Jurkat, Clone E6-1 (cell line): ENCODE measurements at places on chromosomes 2 and 18.

GRCh38 chr2:11962707-11963328 is 216.4 kb downstream of the LPIN1 start:
- DNase-seq, result no peak

- peak; percentile 99 for DNase-seq
Measured at GRCh38 chr18:13612196-13612997, 114.0 kb downstream of the FAM210A start.

GRCh38 chr2:158120102-158120501 is 18.4 kb downstream of the UPP2 start:
- peak; percentile 4 for DNase-seq

GRCh38 chr2:39999864-40000263 is 220.8 kb upstream of the THUMPD2 start:
- no peak for DNase-seq

GRCh38 chr2:230068651-230069055 is at the start of gene SLC16A14:
SLC16A14 (minus strand) TSS chr2:230068924; CDS start chr2:230059352, 9,572 bp downstream.
- DNase-seq, result peak; percentile 44

DNA sequence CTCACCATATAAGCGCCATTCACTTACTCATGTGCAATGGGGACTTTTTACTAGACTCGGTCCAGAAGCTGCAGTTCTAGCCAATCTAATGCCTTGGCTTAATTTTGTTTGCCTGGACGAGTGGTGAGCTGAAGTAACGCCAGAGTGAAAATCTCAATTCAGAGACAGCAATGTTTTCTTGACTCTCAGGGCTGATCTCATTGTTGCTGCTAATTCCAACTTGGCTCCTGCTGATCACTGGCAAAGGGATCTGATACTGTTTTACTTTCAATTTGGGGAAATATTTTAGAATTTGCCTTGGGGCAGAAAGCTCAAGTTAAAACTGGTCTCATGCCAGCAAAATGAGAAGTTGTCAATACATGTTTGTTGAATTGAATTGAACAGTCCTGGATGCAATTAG is 906.6 kb upstream of the CDH2 start:
- no peak for DNase-seq

GRCh38 chr2:239738159-239738558 is 287.0 kb downstream of the NDUFA10 start:
- no peak for DNase-seq

DNA sequence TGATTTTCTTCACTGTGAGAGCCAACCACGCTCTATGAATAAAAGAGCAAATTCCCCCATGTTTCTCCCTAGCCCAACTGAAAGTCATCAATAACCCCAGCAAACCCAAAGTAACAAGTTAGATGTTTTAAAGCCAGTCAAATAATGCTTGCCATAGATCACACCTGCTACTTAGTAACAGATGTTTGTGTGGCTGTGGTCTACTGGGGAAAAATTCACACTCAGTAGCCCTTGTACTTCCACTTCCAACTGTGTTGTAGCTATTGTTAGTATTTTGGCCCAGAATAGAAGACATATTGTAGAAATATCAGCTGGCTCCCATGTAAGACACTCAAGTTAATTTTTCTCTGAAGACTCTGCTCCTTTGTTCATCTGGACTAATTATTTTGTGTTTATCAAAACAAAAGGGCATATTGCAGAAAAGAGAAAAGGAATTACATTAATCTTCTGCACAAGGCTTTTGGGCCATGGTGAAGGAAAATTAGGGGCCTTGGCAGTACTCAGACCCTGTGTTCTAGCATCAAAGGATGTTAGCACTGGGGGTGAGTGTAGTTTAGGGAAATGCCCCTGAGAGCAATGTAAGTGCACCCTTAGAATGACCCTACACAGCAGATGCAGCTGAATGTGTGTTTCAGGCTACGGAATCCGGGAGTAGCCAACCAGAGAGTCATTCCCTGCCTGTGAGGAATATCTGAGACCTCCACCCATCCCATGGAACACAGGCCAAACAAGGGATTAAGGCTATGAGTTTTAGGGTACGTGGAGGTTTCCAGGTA is 521.9 kb downstream of the EPHA4 start:
- no peak for DNase-seq

DNA sequence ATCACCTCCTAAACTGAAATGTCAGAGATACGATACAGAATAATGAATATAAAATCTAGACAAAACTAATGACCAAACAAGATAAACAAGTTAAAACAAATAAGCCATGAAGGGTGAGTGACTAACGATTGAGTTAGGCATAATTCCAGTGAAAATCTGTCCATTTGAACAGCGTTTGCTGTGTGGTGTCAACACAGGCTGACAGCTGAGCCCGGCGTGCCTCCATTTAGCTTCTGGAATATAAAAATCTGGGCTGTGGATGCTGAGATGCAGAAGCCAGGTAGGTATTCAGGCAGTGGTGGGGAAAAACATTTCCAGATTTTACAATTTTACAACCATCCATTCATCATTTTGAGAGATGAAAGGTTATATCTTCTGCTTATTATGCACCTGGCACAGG is 2041.4 kb upstream of the CELF4 start:
- no peak for DNase-seq

DNA sequence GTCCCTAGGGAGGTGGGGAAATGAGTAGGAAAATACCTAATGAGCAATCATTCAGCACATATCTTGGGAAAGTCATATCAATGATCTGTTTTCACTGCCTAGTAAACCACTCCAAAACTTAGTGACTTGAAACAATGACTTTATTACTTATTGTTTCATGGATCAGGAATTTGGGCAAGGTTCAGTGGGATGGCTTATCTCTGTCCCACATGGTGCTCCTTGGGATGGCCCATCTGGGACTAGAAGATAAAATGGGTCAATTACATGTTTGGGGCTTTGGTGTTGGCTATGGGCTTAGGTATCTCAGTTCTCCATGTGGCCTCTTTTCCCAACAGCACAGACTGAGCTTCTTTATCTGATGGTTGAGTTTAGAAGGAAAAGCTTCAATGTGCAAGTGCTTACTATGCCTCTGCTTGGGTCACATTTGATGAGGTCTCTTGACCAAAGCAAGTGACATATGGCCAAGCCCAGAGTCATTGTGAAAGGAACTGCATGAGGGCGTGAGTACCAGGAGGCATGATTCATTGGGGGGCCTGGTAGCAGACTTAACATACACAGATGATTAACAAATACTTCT is 218.1 kb upstream of the TNP1 start:
- DNase-seq, result no peak

- no peak for DNase-seq
Measured at GRCh38 chr18:23504720-23505119, 1.4 kb downstream of the RMC1 start.

DNA sequence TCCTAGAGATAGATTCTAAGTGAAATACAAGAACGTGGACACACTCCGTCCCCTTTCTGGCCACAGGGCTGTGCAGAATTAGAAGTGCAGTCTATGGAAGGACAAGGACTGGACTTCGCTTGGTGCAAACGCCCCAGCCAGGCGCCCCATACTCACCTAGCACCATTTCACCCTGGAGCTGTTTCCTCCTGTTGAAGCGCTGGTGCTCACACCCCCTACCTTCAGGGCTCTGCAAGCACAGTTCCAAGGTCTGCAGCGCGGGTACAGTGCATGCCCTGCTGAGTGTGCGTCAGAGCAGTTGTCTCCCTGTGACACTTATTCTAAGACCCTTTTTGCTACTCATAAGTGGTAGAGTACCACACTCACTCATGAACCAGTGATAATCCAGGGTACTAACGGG is 3.0 kb downstream of the HPCAL1 start:
- peak; percentile 55 for DNase-seq

- no peak for DNase-seq
Measured at GRCh38 chr2:203819434-203820133, 48.0 kb upstream of the CTLA4 start.

GRCh38 chr2:143150287-143150686 is 21.1 kb downstream of the ARHGAP15 start:
- DNase-seq, result no peak

- DNase-seq, result no peak
Measured at GRCh38 chr2:186709529-186710450, 15.9 kb downstream of the FAM171B start.

DNA sequence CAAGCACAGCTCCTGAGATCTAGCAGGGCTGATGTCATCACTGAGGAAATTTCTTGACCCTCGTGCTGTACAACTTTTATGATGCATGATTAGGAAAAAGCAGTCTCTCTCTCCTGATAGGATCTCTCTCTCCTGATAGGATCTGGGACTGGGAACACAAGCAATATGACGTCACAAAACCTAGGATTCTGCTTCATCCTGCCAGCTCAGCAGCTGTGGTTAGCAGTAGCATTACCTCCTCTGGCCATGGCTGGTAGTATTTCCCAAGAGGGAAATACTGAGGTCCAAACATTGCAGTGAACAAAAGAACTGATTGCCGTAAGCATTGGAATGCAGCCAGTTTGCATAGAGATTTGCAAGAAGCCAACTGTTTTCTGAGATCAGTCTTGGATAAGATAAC is 521.2 kb upstream of the POU3F3 start:
- no peak for DNase-seq

- no peak for DNase-seq
Measured at GRCh38 chr18:23722646-23723045, 33.4 kb downstream of the LAMA3 start.

- DNase-seq, result no peak
Measured at GRCh38 chr2:145284551-145284950, 764.6 kb upstream of the ZEB2 start.

DNA sequence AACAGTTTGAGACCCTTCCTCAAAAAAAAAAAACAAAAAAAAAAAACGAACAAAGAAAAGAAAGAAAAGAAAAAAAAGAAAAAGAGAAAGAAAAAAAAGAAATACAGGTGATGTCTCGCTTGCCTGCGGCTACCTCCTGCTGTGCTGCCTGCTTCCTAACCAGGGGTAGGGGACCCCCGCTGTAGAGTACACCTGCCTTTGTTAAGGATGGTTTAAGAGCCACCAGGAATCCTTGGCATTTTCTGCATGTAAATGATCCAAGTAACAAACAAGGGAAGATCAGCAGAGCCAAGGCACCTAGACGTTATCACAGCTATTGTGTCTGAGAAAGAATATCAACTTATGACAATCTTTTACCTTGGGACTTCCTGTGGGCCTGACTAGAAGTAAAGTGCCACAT is 856.8 kb upstream of the GCFC2 start:
- no peak for DNase-seq

DNA sequence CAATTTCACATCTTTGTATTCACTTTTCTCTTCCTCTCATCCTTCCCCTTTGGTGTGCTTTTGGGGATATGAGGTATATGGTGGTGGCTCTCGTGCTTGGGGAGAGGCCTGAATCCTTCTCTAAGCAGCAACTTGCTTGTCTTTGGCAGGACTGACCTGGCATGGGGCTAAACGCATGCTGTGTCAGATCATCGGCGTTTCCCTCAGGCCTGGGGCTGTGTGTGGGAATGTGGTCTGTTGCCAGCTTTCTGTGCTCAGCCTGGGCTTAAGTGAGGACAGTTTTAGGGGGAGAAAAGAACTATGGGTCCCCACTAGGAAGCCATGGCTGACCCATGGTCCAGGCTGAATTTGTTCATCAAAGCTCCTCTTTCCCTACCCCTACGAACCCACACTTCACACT is 60.7 kb downstream of the TET3 start:
- DNase-seq, result no peak

GRCh38 chr18:14015416-14015815 is 100.1 kb upstream of the MC2R start:
- no peak for DNase-seq

GRCh38 chr2:72148837-72149555 is 1.3 kb upstream of the CYP26B1 start:
- no peak for DNase-seq

- no peak for DNase-seq
Measured at GRCh38 chr18:7896805-7897518, 329.8 kb downstream of the PTPRM start.

DNA sequence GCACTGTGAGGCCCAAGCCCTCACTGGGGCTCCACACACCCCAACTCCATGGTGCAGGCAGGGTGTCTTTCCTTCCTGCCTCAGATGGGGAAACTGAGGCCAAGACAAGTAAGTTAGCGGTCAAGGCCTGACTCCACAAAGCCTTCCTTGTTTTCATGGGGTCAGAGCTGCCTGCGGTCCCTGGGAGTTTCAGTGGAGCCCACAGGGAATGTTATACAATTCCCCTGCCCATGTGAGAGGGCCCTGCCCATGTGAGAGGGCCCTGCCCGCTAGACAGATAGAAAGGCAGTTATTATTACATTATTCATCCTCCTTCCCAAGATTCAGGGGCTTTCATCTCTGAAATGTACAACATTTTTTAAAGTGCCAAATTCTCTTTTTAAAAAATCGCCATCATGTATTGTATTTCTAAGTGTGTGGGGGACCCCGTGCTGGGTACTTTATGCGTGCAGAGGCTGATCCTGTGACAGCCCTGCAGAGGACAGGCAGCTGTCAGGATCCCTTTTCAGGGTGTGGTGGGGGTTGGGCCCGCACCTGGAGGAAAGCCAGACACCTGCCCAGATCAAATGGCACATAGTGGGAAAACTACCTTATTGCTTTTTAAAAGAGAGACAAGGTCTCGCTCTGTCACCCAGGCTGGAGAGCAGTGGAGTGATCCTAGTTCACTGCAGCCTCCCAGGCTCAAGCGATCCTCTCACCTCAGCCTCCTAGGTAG is 23.4 kb downstream of the FBLN7 start:
- no peak for DNase-seq

GRCh38 chr2:168717790-168718502 is 84.5 kb upstream of the NOSTRIN start:
- DNase-seq, result peak; percentile 53

GRCh38 chr2:159613091-159613490 is 3.3 kb downstream of the BAZ2B start:
- DNase-seq, result no peak
